Fibroblast of skin of right quadriceps (primary cell): ENCODE measurements at places on chromosomes 5 and 9.

GRCh38 chr5:172491481-172491880, 37.2 kb upstream of the SH3PXD2B start:
- no peak for DNase-seq

DNA sequence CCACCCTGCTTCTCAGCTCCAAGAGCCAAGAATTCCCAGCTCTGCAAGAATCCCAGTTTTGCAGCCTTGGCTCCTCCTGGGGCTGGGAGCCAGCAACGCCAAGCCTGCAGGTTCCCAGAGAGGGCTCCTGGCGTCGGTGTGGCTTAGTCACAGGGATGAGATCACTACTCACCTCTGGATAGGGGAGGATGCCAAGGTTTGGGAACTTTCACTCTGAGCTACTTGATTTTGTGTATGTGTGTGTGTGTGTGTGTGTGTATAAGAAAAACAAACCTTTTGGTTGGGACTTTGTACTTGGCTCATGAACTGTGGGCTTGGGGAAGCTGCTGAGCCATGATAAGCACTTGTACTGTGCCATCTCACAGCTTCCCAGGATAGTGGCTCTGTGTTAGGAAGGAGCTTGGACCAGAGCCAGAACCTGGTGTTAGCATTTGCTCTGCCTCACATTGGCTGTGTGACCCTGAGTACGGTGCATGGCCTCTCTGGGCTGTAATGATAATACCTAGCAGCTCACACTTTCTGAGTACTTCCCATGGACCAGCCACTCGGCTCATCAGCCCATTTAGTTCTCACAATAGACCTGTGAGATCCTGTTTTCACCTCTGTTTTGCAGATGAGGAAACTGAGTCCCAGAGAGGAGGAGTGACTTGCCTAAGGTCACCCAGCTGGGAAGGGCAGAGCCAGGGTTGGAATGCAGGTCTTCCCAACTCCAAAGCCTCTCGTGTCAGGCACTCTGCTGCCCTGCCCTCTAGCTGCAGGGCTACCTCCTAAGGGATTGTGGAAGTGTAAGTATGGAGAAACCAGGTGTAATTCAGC, 41.4 kb upstream of the DAB2IP start:
- DNase-seq: peak; percentile 80

DNA sequence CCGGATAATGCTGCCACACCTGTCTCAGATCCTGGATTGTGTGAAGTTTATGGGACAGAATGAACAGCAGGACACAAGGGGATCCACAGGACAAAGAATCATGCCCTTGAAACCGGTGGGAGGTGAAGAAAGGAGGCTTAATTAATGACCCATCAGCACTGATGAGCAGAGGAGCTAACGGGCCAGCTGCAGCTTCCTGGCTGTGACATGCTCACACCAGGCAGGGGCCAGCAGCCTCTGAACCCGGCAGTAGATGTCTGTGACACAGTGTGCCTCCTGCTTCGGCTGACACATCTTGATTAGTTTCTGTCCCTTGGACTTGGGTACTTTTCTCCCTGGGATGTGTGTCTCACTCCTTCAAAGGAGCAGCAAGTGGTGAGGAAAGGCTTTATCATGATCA, 328.8 kb upstream of the BRINP1 start:
- DNase-seq: no peak

DNA sequence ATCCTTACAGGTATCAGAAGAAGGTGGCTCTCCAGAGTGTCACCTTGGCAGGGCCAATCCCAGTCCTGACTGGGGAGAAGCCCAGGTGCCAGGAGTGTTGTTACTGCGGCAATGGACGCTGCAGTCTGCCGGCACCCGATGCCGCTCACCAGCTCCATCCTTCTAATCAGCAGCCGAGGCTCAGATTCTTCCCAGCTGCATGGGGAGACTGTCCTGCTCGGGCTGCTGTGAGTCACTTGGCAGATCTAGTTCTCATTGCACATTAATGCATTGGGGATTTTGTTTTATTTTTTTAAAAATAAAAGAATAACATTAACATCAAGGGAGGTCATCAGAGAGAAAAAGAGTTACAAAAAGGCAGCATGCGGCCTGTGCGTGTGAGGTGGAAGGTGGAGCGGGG, 115.8 kb downstream of the MTX3 start:
- DNase-seq: peak; percentile 24

DNA sequence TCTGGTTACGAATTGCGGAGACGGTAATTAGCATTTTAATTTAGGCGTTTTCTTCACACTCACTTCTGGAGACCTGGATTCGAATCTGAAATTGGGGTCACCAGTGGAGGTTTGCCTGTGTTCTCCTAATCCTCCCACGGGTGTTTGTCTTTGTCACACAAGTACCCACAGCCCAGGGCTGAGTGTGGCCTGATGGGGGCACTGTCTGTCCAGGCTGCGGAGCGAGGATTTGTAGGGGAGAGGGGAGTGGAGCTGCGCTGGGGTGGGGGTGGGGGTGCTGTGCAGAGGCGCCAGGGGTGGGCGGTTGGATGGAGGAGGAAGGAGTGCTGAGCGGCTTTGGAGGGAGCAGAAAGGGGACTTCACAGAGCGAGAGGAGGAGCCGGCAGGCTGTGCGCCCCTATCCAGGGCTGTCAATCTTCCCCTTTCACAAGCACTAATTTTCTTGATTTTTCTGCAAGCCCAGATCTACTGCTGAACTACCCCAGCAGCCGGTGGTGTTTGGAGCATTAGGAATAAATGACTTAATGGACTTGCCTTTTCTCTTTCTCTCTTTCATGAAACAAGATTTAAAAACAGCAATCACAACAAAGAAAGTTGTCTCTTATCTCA, 53.1 kb downstream of the TSPAN17 start:
- no peak for DNase-seq

DNA sequence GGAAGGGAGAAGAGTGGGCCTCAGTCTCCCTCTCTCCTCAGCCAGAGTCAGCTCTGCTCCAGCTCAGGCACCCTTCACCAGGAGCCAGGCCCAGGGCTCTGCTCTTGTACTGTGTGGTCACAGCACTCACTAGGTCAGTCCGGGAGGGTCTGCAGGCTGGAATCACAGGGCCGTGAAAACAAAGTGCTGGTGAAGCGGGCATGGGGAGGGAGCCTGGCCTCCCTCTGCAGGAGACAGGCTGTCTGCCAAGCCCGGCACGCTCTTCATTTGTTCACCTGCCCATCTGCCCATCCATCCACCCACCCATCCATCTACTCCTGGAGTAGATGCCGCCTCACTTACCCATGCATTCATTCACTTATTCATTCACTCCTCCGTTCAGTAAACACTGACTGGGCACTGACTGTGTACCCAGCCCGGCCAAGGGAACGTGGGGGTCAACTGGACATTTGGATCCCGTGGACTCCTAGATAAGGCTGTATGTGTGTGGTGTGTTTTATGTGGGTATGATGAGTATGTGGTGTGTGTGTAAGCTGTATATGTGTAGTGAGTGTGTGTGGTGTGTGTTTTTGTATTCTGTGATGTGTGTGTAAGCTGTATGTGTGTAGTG, 3.6 kb downstream of the SPAAR start:
- no peak for DNase-seq

DNA sequence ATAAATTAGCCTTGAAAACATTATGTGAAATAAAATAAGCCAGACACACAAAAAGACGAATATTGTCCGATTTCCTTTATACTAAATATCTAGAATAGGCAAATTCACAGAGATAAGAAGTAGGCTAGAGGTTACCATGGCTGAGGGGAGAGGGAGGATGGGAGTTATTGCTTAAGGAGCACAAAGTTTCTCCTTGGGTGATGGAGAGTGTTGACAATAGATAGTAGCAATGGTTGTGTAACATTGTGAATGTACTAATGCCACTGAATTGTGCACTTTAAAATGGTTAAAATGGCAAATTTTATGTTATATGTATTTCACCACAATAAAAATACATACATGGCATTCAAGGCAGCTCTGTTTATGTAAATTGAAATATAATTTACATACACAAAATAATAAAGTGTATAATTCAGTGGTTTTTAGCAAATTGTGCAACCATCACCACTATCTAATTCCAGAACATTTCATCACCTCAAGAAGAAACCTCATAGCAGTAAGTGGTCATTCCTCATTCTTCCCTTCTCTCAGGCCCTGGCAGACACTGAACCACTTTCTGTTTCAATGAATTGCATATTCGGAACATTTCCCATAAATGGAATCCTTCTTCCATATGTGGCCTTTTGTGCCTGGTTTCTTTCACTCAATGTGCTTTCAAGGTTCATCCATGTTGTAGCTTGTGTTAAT, 59.2 kb downstream of the NDST1 start:
- DNase-seq: peak; percentile 87

DNA sequence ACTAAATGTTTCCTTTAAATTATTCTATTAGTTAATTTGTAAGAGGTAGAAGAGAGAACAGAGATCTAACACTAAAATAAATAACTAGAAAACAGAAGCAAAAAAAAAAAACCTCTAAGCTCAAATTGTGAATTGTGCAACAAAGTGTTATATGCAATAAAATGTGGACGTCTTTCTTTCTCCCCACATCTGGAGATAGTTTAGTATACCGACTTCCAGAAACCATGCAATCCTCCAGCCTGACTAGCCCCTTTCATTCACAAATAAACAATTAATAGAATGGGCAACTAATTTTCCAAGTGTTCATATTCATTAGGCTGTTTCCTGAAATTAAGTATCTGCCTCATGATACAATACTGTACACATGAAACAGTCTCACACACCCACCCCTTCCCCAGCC, 258.5 kb downstream of the BNC2 start:
- DNase-seq: peak; percentile 82

DNA sequence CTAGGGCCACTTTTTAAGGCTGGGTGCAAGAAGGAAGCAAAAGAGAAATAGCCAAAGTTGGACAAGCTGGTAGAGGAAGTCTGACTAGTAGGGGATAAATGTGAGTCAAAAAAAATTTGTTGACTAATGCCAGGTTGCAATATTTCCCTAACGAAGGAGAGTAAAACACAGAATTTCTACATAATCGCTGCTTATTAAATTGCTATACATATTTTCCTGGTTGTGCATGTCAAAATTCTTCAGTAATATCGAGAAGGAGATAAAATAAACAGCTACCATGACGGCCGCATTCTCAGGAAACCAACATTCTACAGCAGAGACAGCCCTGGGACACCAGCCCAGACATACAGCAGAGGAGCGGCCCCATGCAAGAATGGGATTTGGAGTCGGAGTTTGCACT, 148.3 kb downstream of the ESM1 start:
- DNase-seq: no peak

DNA sequence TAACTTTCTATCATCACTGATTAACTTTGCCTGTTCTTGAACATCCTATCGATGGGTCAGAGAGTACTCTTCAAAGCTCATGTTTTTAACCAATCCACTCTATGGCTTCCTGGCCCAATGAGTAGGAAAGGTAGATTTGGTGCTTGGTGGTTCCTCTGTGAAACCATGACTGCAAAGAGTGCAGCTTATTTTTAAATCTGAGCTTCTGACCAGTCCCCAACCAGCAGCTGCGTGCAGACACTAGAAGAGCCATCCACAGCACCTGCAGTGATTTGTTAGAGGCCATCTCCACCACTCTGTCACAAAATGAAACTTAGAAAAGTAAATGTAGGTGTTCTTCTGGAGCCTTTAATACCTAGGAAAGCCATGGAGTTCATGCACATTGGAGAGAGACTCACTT, 107.3 kb upstream of the WWC1 start:
- no peak for DNase-seq

- no peak for DNase-seq
Measured at GRCh38 chr5:60365001-60365400, 335.0 kb downstream of the DEPDC1B start.

- no peak for DNase-seq
Measured at GRCh38 chr9:842635-843426, 1.3 kb downstream of the DMRT1 start.

DNA sequence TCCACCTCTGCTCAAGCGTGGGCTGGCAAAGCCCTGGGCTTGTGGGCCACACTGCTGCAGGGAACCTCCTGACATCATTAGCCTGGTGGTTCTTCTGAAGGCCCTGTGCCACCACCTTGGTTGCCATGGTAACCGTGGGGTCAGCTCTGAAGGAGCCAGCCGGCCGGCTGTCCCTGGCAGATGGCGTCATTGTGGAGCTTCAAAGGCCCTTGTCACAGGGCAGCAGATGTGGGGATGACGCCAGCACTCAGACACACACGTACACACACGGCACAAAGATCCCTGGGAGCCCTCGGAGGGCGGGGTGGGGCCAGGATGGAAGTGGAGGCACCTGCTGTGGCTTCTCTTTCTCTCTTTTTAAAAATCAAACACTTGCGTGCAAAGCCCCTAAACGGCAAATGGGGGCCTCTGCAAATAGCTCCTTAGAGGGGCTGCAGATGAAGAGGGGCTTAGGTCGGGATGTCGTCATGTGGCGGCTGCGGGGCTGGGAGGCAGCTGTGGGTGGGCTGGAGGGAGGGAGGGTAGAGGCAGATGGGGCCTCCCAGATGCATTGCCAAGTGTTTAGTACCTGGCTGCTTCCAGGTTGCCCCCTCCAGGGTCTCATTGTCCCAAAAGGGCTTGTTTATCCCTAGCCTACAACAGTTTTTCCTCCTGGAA, 19.5 kb upstream of the RPL26L1 start:
- DNase-seq: peak; percentile 53

GRCh38 chr5:120098902-120099535, 365.1 kb upstream of the PRR16 start:
- DNase-seq: no peak

- no peak for DNase-seq
Measured at GRCh38 chr9:8589476-8589875, 789.9 kb upstream of the DMAC1 start.

DNA sequence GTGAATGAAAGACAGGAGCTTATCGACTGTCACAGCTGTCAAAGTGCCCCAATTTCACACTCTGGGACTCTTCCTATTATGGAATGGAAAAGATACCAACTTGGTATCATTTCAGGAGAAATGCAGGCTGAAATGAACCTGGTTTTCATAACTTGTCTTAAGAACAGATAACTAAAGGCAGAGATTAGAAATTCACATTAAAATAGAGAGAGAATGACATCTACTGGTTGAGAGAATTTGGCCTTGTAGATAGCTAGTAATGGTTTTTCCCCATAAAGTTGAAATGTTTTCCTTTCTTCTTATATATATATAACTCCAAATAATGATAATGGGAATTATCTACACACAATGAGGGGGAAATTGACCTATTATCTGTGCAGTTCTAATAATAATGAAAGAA, 600.2 kb upstream of the CCNG1 start:
- DNase-seq: no peak

DNA sequence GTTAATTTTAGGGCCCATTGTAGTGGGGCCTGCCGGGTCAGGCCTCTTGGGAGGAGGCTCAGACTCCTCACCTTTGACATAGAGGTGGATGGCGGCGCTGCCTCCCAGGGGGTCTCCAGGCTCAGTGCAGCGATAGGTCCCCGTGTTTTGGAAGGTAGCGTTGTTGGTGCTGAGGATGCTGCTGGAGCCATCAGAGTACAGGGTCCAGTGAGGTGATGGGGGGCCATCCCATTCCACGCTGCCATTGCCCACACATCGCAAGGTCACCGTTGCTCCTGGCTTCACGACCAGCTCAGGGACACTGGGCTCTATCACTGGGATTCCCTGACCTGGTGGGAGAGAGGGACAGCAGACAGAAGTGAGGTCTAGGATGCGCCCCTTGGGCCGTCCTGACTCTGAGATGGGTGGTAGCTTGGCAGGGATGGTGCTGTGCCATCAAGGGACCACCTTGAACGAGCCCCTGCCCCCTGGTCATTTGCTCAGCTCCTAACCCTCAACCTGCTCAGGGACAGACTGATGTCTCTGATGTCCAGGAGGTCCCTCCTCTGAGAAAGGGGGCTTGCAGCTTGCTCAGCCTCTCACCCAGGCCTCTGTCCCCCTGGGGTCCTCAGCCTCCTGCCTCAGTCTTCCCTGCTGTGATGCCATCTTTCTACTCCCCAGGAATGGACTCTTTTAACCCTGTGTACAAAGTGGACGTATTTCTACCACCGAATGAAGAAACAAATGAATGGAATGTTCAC, 5.5 kb downstream of the CSF1R start:
- no peak for DNase-seq
